ENCODE measurements at places on chromosomes 2 and 18.

GRCh38 chr2:189016311-189016861, 42.2 kb downstream of the COL3A1 start:
- no peak for DNase-seq

DNA sequence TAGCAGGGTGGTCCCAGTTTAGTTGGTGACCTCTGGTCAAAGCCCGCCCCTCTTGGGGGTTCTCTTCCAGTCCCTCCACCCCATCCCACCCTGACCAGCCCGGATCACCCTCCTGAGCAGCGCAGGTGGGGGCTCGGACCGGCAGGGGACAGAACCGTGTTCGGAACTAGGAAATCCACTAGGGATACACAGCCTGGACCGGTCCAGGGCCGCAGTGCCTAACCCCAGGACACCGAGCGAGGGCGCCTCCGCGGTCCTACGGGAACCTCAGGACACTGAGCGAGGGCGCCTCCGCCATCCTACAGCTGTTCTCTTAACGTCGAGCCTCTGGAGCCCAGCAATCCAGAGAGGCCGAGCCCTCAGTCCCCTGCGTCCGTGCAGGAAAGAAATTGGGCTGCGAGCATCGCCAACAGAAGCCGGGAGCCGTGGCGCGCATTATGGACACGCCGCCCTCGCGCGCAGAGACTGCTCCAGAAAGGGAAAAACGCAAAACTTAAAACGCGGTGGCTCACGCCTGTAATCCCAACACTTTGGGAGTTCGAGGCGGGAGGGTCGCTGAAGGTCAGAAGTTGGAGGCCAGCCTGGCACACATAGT, 8.5 kb downstream of the RAX start:
- no peak for DNase-seq

DNA sequence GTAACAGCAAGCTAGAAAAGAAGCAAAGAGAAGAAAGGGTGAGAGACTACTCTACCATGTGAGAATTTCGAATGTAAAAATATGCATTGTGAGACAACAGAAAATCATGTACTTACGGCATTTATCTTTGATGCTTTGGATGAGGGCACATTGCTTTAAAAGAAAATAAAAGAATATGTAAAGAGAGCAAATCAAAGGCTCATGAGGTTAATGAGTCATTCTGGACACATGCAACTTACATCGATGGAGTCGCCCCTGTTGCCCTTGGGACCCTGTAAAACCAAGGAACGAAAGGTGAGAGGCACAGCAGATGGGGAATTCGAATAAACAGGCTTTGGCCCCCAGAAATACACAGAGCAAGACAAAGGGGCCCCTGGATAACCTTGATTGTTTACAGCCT, 69.0 kb downstream of the COL6A3 start:
- no peak for DNase-seq

DNA sequence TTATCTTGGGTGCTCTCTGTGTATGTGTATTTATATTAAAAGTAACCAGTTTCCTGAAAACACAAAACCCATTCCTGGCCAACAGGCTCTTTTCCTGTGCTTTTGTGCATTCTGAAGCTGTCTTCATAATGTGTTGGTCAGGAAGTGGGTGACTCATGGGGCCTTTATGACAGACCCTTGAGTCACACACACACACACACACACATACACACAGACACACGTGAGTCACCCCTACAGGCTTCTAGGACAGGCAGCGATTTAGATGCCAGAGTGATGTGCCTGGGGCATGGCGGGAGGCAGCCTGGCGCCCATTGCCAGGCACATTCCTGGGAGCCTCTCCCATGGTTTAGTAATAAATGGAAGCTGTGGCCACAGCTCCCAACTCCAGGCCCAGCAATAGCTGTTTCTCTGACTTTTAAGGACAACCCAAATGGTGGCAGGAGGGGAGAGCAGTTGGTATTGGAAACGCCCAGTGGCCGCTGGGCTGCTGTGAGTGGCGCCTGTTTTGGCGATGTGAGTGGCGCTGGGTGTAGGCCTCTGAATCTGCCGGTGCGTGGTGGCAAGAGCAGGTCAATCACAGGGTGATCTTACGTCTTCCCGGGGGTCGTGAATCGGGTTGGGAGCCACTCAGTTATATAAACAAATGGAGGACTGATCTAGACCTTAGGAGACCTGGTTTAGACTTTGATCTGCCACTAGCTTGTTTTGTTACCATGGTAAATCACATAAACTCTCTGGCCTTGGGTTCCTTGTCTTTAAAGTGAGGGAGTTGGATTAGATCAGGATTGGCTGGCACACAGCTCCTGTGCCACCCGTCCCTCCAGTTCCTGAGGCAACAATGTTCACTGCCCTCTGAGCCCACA, 150.7 kb upstream of the DLX2 start:
- DNase-seq = peak; percentile 99

GRCh38 chr18:71727909-71728308, 816.2 kb downstream of the CBLN2 start:
- no peak for DNase-seq

Data from iris pigment epithelial cell (primary cell).